Activated T-helper 2 cell treated with anti-CD3 and anti-CD28 coated beads, Interferon-gamma antibody, Interleukin-2, Interleukin-4, amounts not matched to agents 10 μg/mL and 5 μg/mL and 100 μg/mL, durations not matched to agents 14 hours and 24 hours and 36 hours (primary cell): ENCODE measurements at places on chromosomes 6 and 20.
A peak's percentile ranks its signal among the peaks of the same experiment; 100 is the strongest.

- H3K4me1 ChIP-seq = no peaks in the 10 kb centered on the region
- H3K27ac ChIP-seq = no peak overlapping the region
- no peak overlapping the region for H3K4me3 ChIP-seq
- H3K27me3 ChIP-seq = peaks cover 3% of the 10 kb centered on the region
Measured at GRCh38 chr20:47940101-47940813, 155.0 kb upstream of the SULF2 start.

DNA sequence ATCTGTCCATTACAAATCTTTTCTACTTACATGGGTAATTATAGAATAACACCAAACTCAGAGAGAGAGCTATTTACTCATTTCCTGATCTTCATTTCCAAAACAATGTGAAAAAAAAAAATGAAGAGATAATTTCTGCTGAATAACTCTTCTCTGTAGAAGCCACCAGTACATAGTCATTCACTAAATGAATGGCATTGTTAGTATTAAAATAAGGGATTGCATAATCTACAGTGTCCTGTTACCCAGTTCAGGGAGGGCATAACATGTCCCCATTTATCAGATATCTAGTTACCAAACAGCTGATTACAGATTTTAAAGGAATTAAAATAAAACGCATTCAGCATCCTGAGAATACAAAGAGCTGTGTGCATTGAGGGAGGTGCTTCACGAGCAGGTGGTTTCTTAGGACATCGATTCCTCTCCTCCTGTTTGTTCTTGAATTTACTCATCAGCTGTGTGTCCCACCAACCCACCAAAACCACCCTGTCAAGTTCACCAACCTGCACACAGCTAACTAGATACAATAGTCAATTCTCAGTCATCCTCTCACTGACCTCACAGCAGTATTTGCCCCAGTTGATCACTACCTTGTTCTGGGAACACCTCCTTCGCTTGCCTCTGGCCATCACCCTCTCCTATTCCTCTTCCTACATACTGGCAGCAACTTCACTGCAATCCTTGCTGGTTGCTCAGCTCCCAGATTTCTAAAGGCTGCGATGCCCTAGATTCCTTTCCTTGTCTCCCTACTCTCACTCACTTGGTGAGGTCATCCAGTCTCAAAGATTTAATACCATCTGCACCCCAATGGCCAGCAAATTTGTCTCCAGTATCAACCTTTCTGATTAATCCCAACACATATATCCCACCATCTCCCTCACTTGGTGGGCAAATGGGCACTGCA lies 18.7 kb downstream of the CNKSR3 start:
- no peak overlapping the region for H3K4me3 ChIP-seq
- H3K27me3 ChIP-seq = peaks cover 2% of the 10 kb centered on the region
- H3K4me1 ChIP-seq = no peaks in the 10 kb centered on the region
- no peaks in the 10 kb centered on the region for H3K36me3 ChIP-seq
- no peak for DNase-seq
- no peak overlapping the region for H3K27ac ChIP-seq

- H3K4me3 ChIP-seq = no peak overlapping the region
- H3K27ac ChIP-seq = no peak overlapping the region
- no peak for DNase-seq
- H3K4me1 ChIP-seq = no peaks in the 10 kb centered on the region
- H3K27me3 ChIP-seq = peaks cover 27% of the 10 kb centered on the region
- no peaks in the 10 kb centered on the region for H3K36me3 ChIP-seq
Measured at GRCh38 chr6:81787313-81788068, 35.0 kb upstream of the TENT5A start.

DNA sequence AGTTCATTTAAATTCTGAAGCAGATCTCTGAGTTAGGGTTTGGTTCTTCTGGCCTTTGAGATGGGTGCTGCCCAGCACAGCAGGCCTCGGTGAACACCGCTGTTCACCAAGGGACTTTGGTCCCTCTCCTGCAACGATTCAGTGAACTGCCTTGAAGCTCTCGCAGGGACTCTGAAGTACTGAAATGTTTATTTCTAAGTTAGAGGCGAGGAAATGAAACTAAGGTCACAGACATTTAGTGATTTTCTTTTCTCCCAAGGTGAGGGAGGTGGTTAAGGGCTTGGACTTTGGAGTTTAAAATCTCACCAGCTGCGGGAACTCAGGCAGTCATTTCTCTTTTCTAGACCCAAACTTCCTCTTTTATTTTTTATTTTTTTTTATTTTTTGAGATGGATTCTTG lies 26.2 kb downstream of the E2F3 start:
- peaks cover 52% of the 10 kb centered on the region for H3K36me3 ChIP-seq
- no peak overlapping the region for H3K4me3 ChIP-seq

- H3K4me1 ChIP-seq = no peaks in the 10 kb centered on the region
- no peak overlapping the region for H3K27ac ChIP-seq
- DNase-seq = no peak
- no peaks in the 10 kb centered on the region for H3K27me3 ChIP-seq
- no peaks in the 10 kb centered on the region for H3K36me3 ChIP-seq
Measured at GRCh38 chr20:14992961-14993360, 655.5 kb upstream of the FLRT3 start.

DNA sequence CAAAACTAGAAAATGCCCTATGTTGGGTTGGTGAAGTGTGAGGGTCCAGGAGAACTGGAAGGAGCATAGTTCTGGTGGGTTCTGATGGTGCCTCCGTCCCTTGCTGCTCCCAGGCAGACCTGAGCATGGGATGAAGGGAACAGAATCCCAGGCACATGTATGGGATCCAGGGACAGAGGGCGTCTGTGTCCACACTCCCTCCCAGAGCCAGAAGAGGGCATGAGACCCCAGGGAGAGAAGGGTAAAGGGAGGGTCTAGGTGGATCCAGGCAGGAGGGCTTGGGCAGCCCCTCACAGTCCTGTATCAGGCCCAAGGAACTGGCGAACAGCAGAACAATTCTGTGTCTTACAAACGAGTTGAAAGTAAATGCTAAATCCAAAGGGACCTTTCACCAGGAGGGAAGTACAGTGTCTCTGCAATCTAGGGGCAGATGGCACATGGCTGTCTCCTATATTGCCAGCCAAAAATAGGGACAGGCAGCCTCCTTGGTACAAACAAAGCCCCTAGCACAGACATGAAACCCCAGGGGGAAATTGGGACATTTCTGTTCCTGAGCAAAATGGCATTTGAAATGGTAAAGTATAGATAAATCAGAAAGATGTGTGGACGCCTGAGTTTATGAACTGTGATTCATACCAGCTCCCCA lies 2.5 kb upstream of the BPIFA1 start:
- no peaks in the 10 kb centered on the region for H3K36me3 ChIP-seq
- H3K4me1 ChIP-seq = peaks cover 4% of the 10 kb centered on the region
- no peak overlapping the region for H3K27ac ChIP-seq

DNA sequence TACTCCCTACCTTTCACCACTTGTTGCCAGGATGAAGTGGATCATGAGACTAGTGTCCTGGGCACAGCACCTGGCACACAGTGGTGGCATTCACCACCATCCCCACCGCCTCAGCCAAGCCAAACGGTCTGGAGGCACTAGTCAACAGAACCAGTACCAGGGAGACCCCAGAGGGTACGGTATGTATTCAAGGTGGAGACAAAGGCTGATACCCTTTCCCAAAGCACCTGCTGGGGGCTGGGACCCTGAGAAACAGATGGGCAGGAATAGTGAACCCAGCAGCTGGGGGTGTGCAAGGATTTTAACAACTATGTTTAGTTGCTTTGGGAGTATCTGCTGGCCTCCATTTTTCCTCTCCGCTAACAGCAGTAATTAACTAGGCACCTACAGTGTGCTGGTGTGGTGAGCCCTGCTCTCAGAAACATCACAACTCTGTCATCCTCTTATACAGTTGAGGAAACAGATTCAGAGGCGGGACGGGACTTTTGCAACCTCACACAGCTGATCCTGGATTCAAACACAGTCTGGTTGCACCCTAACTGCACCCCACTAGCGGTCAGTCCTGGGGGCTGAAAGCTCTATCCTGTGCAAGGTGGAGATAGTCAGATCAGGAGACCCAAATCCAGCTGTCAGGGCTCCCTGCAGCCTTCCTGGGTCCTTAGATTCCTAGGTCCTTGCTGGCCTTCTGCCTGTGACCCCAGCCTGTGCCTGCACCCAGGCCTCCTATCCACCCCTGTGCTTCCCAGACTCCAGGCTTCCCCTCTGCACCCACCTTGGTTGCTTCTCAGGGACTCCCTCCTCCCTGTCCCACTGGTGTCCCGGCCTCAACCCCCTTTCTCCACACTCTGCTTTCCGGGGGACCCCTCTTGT lies 1.2 kb downstream of the SNTA1 start:
- H3K27ac ChIP-seq = no peak overlapping the region
- H3K36me3 ChIP-seq = no peaks in the 10 kb centered on the region
- H3K4me3 ChIP-seq = peak overlapping the region; percentile 79
- no peak for DNase-seq
- H3K4me1 ChIP-seq = peaks cover 14% of the 10 kb centered on the region

- no peaks in the 10 kb centered on the region for H3K36me3 ChIP-seq
- H3K27me3 ChIP-seq = no peaks in the 10 kb centered on the region
- no peaks in the 10 kb centered on the region for H3K4me1 ChIP-seq
- no peak overlapping the region for H3K27ac ChIP-seq
- DNase-seq = no peak
Measured at GRCh38 chr6:140434761-140435160, 1060.3 kb upstream of the CITED2 start.
